ENCODE measurements at places on chromosomes 7 and 10.
A peak's percentile ranks its signal among the peaks of the same experiment; 100 is the strongest.

DNA sequence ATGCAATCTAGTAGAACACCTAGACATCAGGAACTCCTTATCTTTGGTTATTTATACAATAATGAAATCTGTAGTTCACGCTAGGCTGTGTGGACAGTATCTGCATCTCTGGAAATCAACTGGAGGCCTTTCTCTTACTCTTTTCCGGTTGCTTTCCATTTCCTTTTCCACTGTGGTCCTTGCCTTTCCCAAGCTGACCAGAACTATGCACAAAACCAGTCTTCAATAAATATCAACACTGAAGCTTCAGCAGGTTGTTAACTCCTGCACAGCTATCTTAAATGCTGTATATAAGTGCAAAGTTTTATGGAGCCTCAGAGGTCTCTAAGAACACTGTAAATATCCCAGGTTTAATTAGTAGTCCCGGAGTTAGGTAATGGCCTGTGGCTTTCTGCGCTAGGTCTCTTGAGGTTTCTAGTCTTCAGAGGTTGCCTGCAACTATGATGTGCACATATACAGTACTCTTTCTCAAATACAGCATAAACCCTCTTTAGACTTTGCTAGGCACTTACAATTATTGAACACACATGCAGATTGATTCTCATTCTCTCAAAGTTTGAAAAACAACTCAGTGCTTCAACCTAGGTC lies 2.4 kb downstream of the KLLN start:
- DNase-seq = no peak

DNA sequence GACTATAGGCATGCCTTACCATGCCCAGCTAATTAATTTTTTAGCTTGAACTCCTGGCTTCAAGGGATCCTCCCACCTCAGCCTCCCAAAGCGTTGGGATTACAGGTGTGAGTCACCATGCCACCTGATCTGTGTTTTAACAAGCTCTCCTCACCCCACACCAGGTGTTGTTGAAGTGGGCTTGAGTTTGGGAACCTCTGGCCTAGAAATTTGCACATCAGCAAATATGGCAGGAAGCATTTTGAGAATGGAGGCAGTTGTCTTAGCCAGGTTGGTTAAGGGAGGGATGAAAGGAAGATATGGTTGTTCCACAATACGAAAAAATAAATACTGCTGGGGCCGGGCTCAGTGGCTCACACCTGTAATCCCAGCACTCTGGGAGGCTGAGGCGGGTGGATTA lies 433.1 kb downstream of the TYW1 start:
- no peak for DNase-seq

DNA sequence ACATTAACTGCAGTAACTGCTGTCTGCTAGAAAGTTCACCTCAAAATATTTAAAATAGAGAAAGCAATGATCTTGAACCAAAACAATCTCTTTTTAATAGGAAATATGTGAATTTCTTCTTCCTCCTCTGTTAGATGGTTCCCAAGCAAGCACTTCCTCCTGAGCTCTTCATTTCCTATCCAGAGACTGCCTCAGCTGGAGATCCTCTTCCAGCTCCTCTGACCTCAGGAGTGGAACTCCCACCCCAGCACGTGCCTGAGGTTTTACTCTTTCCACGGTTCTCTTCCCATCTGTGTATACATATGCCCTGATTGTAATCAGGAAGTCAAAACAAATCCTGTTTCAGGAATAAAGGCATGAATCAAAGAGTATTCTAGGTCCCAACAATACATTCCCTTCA lies 5.6 kb downstream of the DENND11 start:
- no peak for DNase-seq

- peak; percentile 85 for DNase-seq
These were observed 2.1 kb upstream of the FLNC start for GRCh38 chr7:128827971-128828711.

DNA sequence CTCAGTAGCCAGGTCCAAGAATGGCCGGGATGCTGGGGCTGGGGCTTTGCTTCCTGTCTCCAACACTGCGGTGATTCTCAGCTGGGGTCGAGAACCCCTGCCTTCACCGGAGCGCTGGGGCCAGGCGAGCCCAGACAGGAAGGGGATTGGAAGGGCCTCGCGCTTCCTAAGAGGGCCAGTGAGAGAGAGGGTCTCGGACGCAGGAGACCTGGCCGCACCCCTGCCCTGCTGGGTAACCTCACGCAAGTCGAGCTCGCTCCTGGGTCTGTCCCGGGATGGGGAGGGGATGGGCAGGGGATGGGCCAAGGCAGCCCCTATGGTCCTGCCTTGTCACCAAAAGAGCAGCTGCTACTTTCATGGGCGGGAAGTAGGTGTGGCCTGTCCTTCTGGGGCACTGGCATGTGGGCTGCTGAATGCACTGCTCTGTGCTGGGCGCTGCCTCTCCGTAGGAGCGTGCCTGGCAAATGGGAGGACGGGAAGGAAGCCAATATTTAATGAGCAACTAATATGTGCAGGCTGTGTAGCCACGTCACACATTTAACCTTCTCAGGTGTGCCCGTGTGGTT lies 20.0 kb downstream of the KCNK18 start:
- DNase-seq = no peak

- DNase-seq = no peak
These were observed 6.1 kb downstream of the ADCY1 start for GRCh38 chr7:45580053-45580872.

DNA sequence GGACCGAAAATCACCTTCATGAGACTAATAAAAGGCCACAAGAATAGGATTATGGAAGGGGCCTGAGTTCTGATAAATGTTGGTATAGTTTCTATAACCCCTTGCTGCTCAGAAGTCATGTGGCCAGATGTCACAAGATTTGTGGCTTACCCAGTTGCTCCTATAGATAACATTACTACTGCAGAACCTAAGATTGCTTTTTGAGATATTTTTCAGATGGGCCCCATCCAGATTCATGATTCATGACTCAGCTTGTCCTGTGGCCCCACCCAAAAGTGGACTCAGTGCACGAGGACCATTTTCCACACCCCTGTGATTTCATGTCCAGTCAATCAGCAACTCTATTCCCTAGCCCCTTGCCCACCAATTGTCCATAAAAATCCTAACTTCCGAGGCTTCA lies 209.0 kb downstream of the ACTR3B start:
- no peak for DNase-seq

- DNase-seq = no peak
These were observed 50.8 kb downstream of the CDK13 start for GRCh38 chr7:40000734-40001315.

GRCh38 chr10:60597513-60597912 lies 180.8 kb upstream of the CDK1 start:
- DNase-seq = no peak

- DNase-seq = no peak
These were observed 173.6 kb downstream of the RNF133 start for GRCh38 chr7:122525355-122525754.

- no peak for DNase-seq
These were observed 229.2 kb downstream of the TCF7L2 start for GRCh38 chr10:113179265-113179664.

DNA sequence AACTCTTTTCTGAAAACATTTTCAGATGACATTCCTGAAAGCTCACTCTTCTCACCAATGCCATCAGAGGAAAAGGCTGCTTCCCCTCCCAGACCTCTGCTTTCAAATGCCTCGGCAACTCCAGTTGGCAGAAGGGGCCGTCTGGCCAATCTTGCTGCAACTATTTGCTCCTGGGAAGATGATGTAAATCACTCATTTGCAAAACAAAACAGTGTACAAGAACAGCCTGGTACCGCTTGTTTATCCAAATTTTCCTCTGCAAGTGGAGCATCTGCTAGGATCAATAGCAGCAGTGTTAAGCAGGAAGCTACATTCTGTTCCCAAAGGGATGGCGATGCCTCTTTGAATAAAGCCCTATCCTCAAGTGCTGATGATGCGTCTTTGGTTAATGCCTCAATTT lies 16.5 kb downstream of the ANLN start:
- no peak for DNase-seq

- DNase-seq = no peak
These were observed 37.0 kb downstream of the BEND7 start for GRCh38 chr10:13491747-13492360.

- DNase-seq = no peak
These were observed 140.9 kb downstream of the BTAF1 start for GRCh38 chr10:92064506-92064905.

DNA sequence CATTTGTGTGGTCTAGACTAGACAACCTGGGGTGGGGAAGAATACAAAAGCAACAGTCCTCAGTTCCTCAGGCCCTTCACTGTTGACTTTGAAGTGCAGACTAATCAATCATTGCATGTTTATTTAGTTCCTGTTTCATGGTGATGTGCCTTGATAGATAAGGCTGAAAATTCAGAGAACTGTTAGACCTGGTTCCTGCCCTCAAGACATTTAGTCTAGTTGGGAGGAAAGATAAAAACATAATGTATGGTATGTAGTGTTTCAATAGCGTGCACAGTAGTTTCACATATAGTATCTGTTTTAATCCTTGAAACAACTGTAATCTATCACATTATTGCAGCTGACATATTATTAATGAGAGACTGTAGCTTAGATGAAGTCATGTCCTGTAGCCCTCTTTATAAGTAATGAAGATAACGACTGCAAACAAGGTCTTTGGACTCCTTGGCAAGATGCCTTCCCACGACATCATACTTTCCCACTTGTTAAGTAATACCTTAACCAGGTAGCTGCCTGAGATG lies 124.0 kb downstream of the CELF2 start:
- DNase-seq = no peak

DNA sequence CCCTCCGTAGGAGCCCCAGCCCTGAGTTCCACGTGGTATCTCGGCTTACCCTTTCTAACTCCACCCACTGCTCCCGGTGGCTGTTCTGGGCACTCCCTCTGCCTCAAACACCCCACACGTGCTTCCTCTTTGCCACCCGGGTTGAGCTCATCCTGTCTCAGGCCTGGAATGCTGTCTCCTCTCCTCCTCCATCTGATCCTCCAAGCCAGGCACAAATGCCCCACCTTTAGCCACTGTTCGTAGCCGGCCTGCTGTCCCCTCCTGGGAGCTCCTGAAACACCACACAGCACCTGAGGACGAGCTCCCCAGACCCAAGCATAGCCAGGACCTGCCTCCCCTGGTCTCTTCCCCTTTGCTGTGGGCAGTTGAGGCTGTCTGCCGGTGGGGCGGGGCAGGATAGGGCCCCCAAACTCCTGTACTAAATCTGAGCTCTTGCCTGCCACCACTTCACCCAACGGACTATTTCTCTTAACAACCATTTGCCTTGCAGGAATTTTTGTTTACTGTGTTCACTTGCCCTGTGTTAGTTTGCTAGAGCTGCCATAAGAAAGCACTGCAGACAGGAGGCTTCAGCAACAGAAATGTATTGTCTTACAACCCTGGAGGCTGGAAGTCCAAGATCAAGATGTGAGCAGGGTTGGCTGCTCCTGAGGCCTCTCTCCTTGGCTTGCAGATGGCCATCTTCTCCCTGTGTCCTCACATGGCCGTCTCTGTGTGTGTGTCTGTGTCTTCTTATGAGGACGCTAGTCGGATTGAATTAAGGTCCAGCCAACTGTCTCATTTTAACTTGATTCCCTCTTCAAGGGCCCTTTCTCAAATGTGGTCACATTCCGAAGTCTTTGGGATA lies 58.3 kb upstream of the SHH start:
- no peak for DNase-seq

DNA sequence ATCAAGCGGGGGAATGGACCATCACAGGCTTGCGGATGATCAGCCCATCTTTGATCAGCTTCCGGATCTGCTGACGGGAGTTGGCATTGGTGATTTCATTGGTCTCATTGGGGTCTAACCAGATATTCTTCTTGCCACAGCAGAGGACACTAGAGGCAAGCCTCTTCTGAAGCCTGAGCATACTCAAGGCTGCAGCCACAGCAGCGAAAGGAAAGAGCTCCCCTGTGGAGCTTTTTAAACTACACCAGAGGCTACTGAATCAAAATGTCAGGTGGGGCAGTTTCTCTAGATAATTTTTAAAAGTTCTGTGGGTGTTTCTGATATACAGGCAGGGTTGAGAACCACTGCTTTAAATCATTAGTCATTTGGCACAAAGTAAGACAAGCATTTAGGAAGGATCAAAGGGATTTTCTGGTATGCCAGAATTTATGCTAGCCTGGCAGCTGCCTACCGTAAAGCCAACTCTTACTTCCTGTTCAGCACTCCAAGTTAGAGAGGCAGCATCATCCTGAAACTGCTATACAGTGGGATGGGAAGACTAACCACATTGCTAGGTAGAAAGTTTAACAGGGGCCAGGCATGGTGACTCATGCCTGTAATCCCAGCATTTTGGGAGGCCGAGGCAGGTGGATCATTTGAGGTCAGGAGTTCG lies 7.0 kb downstream of the NAPEPLD start:
- peak; percentile 23 for DNase-seq

- no peak for DNase-seq
These were observed 24.5 kb upstream of the SLC26A3 start for GRCh38 chr7:107827501-107827900.

GRCh38 chr10:7245505-7245904 lies 165.3 kb downstream of the SFMBT2 start:
- DNase-seq = no peak

DNA sequence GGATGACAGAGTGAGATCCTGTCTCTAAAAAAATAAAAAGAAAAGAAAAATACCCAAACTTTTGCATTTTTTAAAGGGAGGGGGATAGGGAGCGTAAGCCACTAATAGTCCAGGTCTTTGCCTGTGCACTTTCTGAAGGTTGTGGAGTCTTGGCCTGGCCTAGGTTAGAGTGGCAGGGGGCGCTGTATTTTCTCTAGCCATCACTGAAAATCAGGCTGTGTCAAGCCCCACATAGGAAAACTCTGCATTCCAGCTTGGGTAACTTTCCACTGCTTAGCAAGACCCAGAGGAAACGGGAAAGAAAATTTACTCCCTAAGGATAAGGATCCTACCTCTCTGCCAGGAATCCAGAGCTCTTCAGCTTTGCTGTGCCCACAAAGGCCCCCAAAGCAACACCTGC lies 10.5 kb upstream of the PAX4 start:
- DNase-seq = no peak

- no peak for DNase-seq
These were observed 194.3 kb downstream of the PTEN start for GRCh38 chr10:88057720-88058119.
